ENCODE measurements at places on chromosomes 2 and 18. TPM values are rescaled to one million over a fixed set of nuclear protein-coding genes. Genes with fewer than 3 reads are reported as not detected.

GRCh38 chr18:55124078-55124763, 165.0 kb upstream of the CCDC68 start:
- no peak for DNase-seq

- DNase-seq, result no peak
Observed at GRCh38 chr2:120771111-120771780, 35.6 kb downstream of the GLI2 start.

GRCh38 chr2:61700464-61700863, 153.4 kb downstream of the FAM161A start:
- DNase-seq, result no peak

GRCh38 chr2:147862859-147863516, 18.2 kb downstream of the ACVR2A start:
- no peak for DNase-seq

Gene TSPYL6
- total RNA-seq, result not detected

Gene CPO
- not detected for total RNA-seq
